ENCODE measurements at places on chromosomes 12 and 14. TPM values are rescaled to one million over a fixed set of nuclear protein-coding genes. Genes with fewer than 3 reads are reported as not detected.

Gene DAO
- total RNA-seq = not detected

DNA sequence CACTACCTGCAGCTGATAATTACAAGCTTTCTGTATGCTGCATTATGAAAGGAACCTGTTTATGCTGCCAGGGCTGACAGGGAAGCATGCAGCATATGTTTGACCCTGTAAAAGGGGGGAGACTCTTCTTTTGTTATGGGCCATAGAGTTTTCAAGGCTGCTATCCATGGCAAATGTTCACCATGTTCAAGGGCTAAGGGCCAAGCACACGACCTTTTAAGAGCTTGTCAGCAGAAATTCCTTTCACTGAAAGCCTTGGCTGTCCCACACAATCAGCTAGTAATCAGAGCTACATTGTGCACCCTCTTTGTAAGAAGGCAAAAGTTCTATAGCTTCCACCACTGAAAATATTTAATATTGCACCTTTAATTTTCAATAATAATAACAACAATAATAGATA lies 74.2 kb upstream of the MBIP start:
- no peak for ATAC-seq

GRCh38 chr14:67480011-67480410 lies 8.5 kb downstream of the TMEM229B start:
- no peak for ATAC-seq

- no peak for ATAC-seq
These were observed 176.8 kb downstream of the GXYLT1 start for GRCh38 chr12:41967668-41968500.

DNA sequence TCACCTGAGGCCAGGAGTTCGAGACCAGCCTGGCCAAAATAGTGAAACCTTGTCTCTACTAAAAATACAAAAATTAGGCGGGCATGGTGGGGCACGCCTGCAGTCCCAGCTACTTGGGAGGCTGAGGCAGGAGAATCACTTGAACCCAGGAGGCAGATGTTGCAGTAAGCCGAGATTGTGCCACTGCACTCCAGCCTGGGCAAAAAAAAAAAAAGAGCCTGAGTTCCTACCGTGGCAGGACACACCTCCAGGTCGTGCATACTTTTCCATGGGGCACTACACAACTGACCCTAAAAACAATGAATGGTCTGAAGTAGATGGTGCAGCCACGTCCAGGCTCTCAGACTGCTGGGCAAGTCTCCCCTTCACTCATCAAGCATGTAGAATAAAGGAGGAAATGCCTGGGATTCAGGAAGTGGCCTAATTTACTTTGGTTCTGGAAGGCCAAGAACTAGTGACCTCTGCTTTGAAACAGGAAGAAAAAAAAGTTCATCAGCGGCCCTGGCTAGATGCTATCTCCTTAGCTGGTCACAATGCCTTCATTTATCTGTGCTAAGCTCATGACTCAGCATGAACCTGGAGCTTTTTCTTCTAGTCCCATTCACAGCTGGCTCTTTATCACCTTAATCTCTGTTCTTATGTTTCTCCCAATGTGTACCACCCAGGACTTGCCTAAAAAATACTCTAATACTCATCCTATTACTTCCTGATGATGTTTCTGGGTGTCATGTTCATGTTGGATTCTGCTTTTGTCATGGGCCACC lies 55.8 kb upstream of the OR6J1 start:
- ATAC-seq = peak; percentile 33

Gene PLA2G1B
- total RNA-seq = not detected

Gene PLXNC1
- total RNA-seq = 1.7 TPM

Gene RNU4-1
- total RNA-seq = 20,765 TPM

DNA sequence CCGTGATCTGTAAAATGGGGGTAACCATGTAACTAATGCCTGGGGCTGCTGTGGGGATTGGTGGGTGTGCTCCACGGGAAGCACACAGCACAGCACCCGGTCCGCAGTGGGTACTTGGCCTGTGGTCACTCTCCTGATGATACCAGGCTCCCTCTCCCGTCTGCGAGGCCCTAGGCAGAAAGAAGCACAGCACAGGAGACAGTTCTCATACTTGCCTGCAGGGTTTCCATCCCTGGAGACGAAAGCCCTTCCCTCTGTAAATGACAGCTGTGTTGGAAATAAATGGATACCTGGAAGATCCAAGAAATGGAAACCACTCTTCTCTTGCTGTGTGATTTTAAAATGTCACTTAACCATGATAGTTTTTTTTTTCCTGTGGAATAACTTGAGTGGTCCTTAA lies 7.9 kb upstream of the PRMT8 start:
- ATAC-seq = no peak

GRCh38 chr12:131223171-131223761 lies 269.6 kb downstream of the ADGRD1 start:
- no peak for ATAC-seq
